ENCODE measurements at places on chromosomes 7 and 10.
A peak's percentile ranks its signal among the peaks of the same experiment; 100 is the strongest.

DNA sequence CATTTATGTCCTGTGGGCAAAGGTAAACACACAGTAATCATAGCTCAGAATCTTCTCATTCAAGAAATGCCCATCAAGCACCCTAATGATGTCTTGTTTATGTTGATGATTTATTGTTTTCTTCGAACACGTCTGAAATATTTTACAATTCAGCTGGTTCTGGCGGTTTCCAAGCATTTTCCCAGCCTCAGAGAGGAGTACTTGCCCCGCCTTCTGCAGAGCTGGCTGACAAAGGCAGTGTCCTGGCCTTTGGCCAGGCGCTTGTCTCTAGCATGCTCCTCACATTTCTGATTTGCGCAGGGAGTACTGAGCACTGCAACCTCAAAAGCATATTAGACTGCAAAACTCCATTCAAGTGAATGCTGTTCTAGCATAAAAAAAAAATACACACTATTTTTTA is 314.2 kb upstream of the GNAI1 start:
- DNase-seq, result peak; percentile 67

GRCh38 chr10:86249794-86250193 is 116.8 kb downstream of the GRID1 start:
- DNase-seq, result no peak

DNA sequence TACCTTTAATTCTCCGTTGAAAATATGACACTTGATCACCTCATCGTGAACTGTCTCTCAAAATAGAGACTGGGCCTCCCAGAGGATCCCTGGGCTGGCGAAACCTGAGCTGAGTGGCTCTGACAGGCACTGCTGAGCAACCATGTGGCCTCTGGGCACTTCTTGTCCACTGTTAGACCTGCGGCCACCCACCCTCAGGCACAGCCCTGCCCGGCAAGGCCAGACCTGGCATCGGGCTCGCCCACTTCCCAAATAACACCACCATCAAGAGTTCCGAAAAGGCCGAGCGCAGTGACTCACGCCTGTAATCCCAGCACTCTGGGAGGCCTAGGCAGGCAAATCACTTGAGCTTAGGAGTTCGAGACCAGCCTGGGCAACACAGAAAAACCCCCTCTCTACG is 82.5 kb downstream of the COBL start:
- DNase-seq, result no peak

DNA sequence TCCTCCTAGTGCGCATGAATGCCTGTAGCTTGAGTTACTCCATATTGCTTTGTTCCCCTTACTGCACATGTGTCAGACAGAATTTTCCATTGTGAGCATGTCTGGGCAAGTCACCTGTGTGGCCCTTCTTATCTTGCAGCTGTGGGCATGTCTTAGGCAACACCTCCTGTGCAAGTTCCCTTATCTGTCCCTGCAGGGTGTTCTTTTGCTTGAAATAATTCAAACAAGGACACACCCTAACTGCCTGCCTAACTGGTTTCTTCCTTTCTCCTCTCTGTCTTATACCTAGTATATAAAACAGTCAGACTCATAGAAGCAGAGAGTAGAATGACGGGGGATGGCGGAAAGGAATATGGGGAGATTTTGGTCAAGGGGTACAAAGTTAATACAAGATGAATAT is 421.1 kb upstream of the SORCS1 start:
- no peak for DNase-seq

- no peak for DNase-seq
These were observed 231.4 kb downstream of the BMPER start for GRCh38 chr7:34136698-34137097.

GRCh38 chr10:131785121-131785460 is 115.7 kb upstream of the PPP2R2D start:
- DNase-seq, result no peak

DNA sequence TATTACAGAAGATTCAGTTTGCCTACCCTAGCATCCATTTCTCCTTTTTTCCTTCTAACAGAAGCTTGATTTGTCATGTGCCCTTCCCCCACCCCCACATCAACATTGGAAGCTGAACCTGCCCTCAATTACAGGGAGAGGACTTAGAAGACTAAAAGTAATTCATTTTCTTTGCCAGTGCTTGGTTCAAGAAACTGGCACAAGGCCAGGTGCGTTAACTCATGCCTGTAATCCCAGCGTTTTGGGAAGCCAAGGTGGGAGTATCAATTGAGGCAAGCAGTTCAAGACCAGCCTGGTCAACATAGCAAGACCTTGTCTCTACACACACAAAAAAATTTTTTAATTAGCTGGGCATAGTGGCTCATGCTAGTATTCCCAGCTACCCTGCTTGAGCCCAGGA is 32.6 kb downstream of the CCNJ start:
- DNase-seq, result no peak

GRCh38 chr7:101457001-101457750 is 94.5 kb downstream of the COL26A1 start:
- DNase-seq, result no peak

DNA sequence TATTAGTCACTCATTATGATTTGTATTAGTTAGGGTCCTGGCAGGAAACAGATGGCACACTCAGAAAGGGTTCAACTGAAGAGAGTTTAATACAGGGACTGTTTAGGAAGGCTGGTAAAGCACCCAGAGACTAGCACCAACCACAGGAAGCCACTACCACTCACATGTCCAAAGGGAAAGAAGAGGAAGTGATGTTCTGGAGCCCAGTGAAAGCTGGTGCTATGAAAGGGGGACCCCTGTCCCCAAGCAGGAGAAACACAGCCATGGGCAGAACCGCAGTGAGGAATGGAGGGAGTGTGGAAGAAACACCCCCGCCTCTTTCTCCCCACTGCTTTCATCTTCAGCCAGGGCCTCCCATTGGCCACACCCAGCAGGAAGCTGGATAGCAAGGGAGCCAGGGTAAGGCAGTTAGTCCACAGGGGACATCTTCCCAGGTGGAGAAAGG is 3.2 kb upstream of the VSIR start:
- DNase-seq, result no peak

GRCh38 chr10:119104654-119105015 is 722 bp downstream of the DENND10 start:
- DNase-seq, result no peak

DNA sequence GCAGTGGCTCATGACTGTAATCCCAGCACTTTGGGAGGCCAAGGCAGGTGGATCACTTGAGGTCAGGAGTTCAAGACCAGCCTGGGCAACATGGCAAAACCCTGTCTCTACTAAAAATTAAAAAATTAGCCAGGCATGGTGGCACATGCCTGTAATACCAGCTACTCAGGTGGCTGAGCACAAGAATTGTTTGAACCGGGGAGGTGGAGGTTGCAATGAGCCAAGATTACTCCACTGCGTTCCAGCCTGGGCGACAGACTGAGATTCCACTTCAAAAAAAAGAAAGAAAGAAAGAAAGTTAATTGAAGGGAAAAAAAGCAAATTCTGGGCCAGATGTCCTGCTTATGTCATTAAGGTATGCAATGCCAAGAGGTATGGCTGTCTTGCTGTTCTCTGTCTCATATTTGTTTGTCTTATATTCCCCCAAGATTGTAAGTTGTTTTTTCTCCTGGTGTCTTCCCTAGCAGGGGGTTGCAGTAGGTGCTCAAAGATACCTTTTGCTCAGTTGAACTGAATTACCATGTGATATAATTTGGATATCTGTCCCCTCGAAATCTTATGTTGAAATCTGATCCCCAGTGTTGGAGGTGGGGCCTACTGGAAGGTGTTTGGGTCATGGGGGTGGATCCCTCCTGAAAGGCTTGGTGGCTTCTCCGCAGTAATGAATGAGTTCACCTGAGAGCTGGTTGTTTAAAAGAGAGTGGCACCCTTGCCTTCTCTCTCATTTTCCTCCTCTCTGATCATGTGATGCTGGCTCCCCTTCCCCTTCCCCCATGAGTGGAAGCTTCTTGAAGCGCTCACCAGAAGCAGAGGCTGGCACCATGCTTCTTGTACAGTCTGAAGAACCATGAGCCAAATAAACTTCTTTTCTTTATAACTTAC is 60.9 kb downstream of the MYOF start:
- DNase-seq, result no peak

- no peak for DNase-seq
These were observed 7.0 kb upstream of the DLX6 start for GRCh38 chr7:96998333-96998732.

GRCh38 chr10:49200854-49201253 is 12.7 kb upstream of the TMEM273 start:
- no peak for DNase-seq

- DNase-seq, result no peak
These were observed 103.0 kb upstream of the KIF5B start for GRCh38 chr10:32159264-32159663.

DNA sequence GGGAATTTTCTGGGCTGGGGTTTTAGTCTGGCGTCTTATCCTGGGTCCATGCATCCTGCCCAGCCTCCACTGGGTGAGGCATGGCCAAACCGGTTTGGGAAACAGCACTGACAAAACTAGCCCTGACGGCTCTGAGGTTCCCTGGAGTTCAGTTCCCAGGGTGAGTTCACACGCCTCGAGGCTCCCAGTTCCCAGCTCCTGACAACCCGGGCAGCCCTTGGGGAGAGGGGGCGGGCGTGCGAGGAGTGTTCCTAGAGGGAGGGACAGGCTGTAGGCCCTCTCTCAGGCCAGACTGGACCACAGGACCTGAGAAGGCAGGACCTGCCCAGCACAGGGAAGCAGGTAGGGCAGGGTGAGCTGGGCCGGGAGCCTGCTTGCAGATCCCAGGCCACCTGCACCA is 82.3 kb upstream of the PPIF start:
- no peak for DNase-seq

GRCh38 chr7:47435889-47436312 is 146.0 kb downstream of the TNS3 start:
- DNase-seq, result peak; percentile 92

GRCh38 chr10:91635401-91636400 is 2.8 kb upstream of the PPP1R3C start:
- DNase-seq, result peak; percentile 85

- DNase-seq, result no peak
These were observed 609 bp downstream of the KLRG2 start for GRCh38 chr7:139482662-139483466.

GRCh38 chr10:15455456-15455855 is 84.4 kb upstream of the FAM171A1 start:
- no peak for DNase-seq

DNA sequence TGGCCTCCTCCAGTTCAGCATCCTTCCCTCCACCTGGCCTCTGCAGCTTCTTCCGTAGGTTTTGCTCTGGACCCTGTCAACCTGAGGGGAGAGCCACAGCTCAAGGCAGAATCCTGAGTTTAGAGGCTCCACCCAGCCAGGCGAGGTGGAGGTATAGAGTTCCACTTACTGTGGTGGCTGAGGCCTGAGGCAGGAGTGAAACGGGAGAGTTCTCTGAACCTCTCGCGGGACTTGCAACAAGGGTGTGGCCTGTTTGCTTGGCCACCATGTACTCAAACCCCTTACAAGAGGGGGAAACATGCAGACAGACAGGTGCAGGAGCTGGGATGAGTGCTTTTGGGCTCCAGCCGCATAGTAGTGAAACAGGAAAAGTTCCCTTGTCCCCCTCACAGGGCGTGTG is 154.0 kb upstream of the C7orf33 start:
- no peak for DNase-seq

- peak; percentile 41 for DNase-seq
These were observed 150.8 kb downstream of the NRP1 start for GRCh38 chr10:33183655-33184054.

GRCh38 chr10:25815236-25815635 is 118.8 kb upstream of the MYO3A start:
- DNase-seq, result no peak

DNA sequence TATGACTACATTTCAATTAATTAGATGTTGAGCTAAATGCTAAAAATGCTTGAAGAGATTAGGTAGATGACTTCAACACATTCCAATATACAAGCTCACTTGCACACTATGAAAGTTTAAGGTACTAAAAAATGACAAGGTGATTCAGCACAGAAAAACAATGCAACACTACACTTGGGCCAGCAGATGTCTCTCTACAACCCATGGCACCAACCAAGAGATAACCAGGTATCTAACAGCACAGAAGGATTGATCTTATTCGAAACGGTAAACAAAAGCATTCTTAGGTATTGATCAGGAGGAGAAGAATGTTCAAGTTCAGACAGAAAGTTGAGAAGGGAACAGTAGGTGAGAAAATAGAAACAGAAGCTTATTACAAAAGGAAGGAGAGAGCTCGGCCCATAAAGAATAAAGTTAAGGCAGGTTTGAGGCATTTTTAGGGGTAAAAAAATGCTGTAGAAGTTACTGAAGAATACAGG is 248.2 kb upstream of the KLF14 start:
- peak; percentile 41 for DNase-seq

- peak; percentile 4 for DNase-seq
These were observed 251.1 kb upstream of the LRRN3 start for GRCh38 chr7:110839866-110840265.

- no peak for DNase-seq
These were observed 29.4 kb upstream of the SMNDC1 start for GRCh38 chr10:110334061-110334656.

GRCh38 chr7:76037310-76037709 is 10.5 kb downstream of the STYXL1 start:
- DNase-seq, result peak; percentile 92

- DNase-seq, result peak; percentile 14
These were observed 49.1 kb downstream of the STRA8 start for GRCh38 chr7:135282561-135283254.

DNA sequence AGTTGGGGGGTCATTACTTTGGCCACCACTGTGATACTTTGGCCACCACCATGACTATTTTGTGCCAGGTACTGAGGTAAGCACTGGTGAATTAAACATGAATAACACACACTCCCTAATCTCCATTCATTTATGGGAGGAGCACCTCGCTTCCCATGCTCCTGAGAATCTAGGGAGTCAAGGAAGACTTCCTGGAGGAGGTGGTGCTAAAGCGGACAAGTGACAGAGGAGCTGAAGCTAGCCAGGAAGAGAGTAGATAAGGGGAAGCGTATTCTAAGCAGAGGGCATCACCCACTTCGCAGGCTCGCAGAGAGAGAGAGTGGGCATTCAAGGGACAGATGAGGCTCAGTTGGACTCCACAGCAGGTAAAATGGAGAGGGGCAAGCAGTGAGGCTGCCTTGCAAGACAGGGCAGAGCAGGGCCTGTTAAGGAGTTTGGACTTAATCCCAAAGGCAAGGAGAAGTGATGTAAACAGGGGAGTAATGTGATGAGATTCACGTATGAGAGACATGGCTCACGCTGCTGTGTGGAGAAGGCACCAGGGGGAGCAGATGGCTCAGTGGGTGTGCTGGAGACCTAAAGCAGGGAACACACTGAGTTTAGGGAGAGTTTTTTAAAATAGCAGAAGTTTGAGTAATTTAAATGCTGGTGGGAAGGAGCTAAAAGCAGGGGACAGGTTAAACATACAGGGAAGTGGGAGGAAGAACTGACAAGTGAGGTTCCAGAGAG is 21.3 kb upstream of the TMEM248 start:
- DNase-seq, result no peak

DNA sequence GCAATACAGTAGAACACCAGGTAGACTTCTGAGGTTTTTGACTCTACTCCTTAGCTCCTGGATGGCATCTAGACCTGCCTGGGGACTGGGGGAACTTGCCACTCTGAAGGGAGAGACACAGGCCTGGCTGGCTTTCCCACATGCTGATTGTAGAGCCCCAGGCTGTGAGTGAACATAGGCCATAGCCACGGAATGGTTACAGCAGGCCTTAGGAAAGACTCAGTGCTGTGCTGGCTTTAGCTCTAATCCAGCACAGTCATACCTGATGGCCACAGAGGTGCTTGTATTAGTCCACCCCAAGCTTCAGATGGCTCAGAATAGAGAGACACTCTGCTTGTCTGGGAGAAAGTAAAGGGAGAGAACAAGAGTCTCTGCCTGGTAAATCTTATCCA is 35.0 kb upstream of the ARHGAP12 start:
- DNase-seq, result no peak
